ENCODE measurements at places on chromosomes 12 and 14.

DNA sequence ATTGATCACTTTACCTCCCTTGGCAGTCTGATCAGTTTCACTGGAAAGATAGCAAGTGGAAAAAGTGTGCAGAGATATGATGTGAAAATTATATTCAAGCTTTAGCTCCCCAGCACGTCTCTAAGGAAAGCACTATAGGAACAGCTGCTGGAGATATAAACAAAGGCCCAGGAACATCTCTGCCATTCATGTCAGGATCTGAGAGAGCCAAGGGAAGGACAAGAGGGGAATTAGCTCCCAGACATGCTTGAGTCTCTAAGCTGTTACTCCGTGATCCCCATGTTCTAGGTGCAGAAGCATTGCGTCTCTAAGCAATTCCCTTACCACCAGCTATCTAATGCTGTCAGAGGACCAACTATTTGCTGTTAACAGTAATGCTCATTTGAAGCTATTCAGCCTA, 700.2 kb downstream of the DIO2 start:
- no peak for DNase-seq

DNA sequence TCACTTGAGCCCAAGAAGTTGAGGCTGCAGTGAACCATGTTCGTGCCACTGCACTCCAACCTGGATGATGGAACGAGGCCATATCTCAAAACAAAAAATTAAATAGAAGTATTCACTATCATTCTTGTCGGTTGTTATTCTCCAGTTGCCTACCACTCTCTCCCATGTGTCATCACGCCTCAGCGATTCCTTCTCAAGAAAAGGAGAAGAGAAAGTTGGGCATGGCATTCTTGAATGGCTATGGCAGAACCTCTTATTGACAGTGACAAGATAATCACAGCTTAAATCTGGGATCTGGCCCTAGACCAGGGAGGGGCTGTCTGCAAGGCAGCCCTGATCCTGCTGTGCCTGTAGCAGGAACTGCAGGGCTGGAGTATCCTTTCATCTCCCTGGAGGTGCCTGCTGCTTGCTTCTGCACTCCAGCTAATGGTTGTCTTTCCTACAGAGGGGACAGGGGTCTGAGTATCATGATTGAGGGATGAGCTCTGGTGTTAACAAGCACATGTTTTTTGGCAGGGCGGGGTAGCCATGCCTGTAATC, 12.8 kb upstream of the MLEC start:
- DNase-seq: no peak

DNA sequence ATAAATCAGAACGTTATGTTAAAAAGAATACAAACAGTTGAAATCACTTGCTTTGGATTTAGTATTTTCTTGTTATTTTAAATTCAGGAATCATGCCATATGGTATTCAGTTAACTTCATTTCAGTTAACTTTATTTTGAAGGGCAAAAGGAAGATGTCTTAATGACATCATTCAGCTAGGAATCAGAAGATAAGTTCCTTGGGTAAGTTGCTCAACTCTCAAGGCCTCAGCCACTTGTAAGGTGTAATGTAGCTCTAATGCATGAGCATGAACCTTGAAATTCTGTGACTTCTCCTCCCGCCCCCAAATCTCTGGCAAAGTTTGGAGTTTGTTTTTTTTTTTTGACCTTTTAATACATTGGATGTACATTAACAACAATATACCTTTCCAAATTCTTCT, 42.6 kb downstream of the FRS2 start:
- no peak for DNase-seq

GRCh38 chr14:41817626-41818025, 210.9 kb downstream of the LRFN5 start:
- DNase-seq: no peak

DNA sequence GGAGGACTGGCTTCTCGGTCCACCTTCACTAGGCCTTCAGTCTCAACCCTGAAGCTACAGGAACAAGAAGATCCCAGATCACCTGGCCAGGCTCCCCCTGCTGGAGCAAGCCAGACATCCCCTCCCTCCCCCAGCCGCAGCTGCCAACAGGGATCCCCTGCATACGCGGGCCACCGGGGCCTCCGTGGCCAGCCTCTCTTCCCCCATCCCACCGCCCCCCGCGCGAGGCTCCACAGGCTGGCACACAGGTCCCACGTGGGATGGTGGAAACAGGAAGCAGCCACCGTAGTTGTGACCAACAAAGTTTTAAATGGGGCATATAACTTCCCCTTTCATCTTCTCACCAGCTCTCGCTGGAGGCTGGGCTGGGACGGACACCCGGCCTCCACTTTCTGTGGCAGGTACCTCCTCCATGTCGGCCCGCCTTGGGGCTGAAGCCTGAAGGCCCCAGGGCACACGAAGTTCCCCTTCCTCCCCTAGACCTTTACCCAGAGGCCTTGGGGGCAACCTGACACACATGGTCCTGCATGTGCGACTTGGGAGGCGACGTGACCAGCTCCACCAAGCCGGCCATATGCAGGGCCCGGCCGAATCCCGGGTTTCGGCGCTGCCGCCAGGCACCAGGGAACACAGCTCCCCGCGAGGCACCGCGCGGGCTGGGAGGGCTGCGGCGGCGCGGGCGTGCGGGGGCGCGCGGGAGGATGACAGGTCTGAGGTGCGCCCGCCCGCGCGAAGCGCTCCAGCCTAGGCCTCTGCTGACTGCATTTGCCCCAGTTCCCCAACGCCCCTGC, 44.4 kb upstream of the PNMA1 start:
- DNase-seq: peak; percentile 66

DNA sequence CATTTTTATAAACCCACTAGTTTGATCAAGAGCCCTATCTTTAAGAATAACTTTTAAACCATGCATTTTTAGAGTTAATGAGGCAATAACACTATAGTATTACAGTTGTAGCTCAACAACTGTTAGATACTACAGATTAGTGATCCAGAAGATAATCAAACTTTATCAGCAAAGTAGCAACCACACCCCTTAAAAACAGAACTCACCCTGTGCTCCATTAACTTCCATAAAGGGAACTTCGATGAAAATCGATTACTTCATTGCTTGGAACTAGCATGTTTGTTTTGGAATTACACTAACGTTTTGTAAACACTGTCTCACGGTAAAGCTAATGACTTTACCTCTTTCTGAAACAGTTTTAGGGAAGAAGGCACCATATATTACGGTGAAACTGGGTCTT, 1.4 kb downstream of the SGPP1 start:
- no peak for DNase-seq

DNA sequence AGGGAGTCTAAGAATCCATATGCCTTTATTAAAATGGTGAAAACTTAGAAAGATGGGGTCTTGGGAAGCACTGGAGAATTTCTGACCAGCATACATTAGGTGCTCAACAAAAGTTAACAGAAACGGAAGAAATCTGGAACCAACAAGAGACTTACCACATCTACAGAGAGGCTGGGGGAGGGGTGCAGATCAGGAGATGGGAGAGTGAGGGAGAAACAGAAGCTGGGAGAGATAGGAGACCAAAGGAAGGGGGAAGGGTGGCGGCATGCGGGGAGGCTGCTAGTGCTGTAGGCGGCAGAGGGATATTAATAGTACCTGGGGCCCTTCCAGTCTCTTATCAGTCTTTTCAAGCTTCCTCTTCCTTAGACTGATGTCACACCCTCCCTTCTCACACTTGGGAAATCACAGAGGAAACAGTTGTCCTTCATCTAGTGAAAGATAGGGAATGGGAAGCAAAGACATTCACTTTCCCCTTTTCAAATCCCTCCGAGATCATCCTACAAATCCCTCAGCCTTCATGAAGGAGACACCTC, 18.1 kb downstream of the ZBTB39 start:
- DNase-seq: no peak

DNA sequence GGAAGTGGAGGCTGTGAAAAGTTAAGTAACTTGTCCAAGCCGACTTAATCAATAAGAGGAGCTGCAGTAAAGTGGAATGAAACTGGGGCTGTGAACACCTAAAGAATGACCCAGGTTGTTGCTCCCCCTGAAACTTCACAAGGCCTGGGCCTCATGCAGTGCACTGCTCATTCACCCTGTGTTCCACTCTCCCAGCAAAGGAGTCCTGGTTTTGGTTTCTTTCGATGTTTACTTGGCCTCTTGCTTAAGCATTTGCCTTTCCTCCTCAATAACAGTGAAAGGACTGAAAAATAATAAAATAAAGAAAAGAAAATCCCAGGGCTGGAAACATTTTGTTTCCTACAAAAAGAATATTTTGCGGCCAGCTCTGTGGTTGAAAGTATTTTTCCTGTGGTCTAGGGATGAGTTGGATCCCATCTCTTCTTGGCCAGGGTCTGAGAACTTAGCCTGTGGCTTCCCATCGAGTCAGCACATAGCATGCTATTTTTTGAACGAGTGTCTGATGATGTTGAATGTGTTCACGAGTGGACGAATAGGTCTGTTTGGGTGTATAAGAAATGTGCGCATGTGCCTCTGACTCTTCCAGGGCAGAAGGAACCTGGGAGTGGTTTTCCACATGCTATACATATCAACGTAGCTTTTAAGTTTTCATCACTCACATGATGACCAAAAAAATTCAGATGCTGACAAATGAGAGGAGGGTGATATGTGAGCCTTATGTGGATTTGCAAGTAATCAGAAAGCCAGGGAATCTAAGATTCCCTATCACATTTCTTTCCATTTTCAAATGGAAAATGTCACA, 349.8 kb downstream of the ZFP36L1 start:
- DNase-seq: no peak

- no peak for DNase-seq
These were observed 468.7 kb downstream of the NOVA1 start for GRCh38 chr14:26128931-26129671.

DNA sequence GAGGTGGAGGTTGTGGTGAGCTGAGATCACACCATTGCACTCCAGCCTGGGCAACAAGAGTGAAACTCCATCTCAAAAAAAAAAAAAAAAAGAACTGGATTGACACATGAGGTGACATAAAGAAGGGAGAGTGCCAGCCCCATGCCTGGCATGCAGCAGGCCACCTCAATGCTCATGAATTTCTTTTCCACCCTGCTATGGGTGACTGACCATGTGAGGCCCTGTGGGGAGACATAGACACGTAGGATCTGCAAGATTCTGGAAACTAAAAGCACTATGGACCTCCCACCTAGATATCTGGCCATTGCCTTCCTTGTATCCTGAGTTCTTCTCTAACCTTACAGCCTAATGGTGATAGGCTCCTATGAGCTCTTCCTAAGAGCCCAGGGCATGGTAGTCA, 5.6 kb upstream of the ACTN1 start:
- no peak for DNase-seq

DNA sequence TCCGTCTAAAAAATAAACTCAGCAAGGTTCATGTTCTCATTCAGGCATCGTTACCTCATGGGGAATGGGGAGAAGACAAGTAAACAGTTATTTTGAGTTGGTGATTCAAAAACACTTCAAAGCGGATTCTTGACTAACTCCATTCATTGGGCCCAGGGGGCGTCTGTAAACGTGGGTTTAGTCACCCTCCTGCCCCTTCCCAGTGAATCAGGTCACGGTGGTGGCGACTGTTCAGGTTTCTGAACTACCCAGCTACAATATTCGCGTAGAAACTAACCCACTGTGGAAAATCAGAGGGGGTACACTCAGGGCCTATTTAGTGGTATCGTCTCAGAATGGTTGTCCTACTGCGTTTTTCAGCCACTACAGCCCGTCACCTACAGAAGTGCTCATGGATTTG, 15.2 kb downstream of the OR6S1 start:
- DNase-seq: no peak

- DNase-seq: no peak
These were observed 175.7 kb downstream of the NPAS3 start for GRCh38 chr14:33114331-33114730.

- DNase-seq: no peak
These were observed 113.2 kb downstream of the DENND5B start for GRCh38 chr12:31477687-31478086.

DNA sequence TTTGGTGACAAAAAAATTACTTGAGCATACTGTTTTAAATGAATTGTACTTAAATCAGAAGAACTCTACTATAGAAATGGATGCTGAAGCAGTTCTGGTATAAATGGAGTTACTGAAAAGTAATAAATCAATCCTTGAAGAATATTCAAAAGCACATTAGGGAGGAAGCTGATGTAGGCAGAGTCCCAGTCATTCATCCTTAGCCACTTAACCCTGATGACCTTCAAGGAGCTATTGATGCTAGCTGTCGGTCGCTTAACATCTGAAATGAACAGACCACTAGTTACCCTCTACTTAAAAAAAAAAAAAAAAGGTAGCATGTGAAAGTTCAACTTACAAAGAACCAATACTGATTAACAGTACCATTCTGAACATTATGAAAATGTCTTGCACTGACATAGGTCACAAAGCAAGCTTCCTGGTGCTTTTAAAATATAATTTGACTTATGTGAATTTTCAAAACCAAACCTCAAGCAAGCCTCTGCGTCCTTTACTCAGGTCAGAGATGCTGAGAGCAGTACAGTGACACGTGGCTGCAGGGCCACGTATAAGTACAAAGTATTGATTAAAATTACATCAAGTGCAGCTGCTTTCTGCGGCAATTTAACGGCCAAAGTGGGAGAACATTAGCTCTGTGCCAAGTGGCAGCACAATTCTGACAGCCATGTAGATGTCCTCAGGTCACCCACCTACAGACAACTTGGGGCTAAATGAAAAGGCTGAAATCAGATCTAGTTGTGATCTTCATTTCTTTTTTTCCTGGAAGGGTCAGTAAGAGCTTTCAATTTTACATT, 18.1 kb downstream of the PPM1H start:
- DNase-seq: no peak

DNA sequence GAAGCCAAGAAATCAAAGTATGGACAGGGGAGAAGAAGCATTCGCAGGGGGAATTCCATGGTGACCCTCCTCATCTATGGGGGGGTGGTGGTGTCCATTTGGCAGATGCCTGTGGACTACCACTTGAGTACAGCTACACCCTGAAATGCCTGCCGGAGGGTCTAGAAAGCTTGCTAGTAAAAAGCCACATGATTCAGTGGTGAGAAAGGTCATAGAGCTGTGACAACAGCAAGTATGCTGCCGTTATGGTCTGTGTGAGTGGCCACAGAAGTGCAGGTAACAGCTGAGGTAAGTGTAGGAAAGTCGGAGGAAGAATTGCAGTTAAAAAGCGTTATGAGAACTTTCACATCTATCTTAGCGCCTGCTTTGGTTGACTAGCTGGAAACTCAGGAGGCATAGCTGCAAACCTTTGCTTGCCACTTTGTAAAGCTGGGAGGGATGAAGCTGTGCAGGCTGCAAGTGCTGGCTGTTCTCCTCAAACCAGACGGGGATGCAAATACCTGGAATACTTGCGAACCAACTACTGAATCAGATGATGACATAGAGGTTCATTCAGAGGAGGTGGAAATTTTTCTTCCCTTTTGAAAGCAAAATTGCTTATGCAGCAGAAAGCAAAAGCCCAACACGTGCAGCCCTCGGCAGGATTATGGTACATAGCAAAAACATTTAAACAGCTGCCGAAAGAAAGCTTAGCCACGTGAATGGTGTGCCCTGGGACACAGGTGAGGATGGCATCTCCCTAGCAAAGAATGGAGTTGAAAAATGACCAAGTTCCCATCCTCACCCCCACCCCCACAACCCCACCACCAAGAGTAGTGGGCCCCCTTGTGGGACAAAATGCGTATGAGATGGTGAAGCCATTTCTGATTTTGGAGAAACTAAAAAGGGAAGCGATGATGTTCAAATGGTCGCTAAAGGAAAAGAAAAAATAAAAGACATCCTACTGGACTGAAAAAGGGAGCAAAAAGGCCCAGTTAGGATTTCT, 287.0 kb downstream of the RERGL start:
- DNase-seq: no peak

GRCh38 chr14:76391981-76392690, 16.2 kb downstream of the ESRRB start:
- DNase-seq: no peak

Measured in CD4-positive, alpha-beta T cell treated with Interleukin-15 for 4 hours (primary cell).